ENCODE measurements at places on chromosomes 7 and 10. TPM values are rescaled to one million over a fixed set of nuclear protein-coding genes. Genes with fewer than 3 reads are reported as not detected.

The SLC16A12 gene
- 2.6 TPM for total RNA-seq

The GIMAP4 gene
- not detected for total RNA-seq

The CCZ1B gene
- total RNA-seq = 71.6 TPM

The IGF2BP3 gene
- 47.9 TPM for total RNA-seq

The CRHR2 gene
- total RNA-seq = not detected

The SPDYE2 gene
- total RNA-seq = not detected

The CFAP43 gene
- total RNA-seq = not detected

The NAT16 gene
- total RNA-seq = not detected

The TAS2R60 gene
- not detected for total RNA-seq

The ARMS2 gene
- not detected for total RNA-seq

The HOXA2 gene
- 8.3 TPM for total RNA-seq

The PLEKHS1 gene
- total RNA-seq = not detected

The ABCC2 gene
- total RNA-seq = 0.69 TPM

The ETV1 gene
- 4.5 TPM for total RNA-seq

The FFAR4 gene
- total RNA-seq = not detected

The BTBD16 gene
- 0.29 TPM for total RNA-seq

The ANKRD1 gene
- 283 TPM for total RNA-seq

The AGR3 gene
- total RNA-seq = not detected

The ASNS gene
- total RNA-seq = 216 TPM

The OR6B1 gene
- total RNA-seq = not detected

The AOAH gene
- not detected for total RNA-seq

All from chondrocyte (in vitro differentiated cells).